Activated CD8-positive, alpha-beta memory T cell treated with anti-CD3 and anti-CD28 coated beads for 36 hours (primary cell): ENCODE measurements at places on chromosomes 4 and X. TPM values are rescaled to one million over a fixed set of nuclear protein-coding genes. Genes with fewer than 3 reads are reported as not detected.

TMLHE gene
- total RNA-seq = 8.9 TPM

PTTG2 gene
- total RNA-seq = 0.46 TPM

RASSF6 gene
- not detected for total RNA-seq

TLR6 gene
- 0.84 TPM for total RNA-seq

PRRG3 gene
- not detected for total RNA-seq

PNMA6A gene
- total RNA-seq = 1.2 TPM

MEPE gene
- not detected for total RNA-seq

CXCL3 gene
- total RNA-seq = not detected

DMRTC1 gene
- not detected for total RNA-seq

AKAP14 gene
- total RNA-seq = not detected

ITIH6 gene
- total RNA-seq = not detected

GABRG1 gene
- not detected for total RNA-seq

OPN1MW2 gene
- total RNA-seq = not detected

CD38 gene
- total RNA-seq = 29.5 TPM

SLC25A31 gene
- total RNA-seq = not detected

HTN3 gene
- total RNA-seq = not detected

TEX11 gene
- total RNA-seq = not detected

ADH1B gene
- not detected for total RNA-seq

ZNF141 gene
- total RNA-seq = 23.6 TPM

ARHGAP6 gene
- not detected for total RNA-seq

MTMR8 gene
- 3.9 TPM for total RNA-seq

ITGB1BP2 gene
- 4.6 TPM for total RNA-seq

PCDH18 gene
- total RNA-seq = not detected

PROM1 gene
- total RNA-seq = 0.29 TPM

MAGEB10 gene
- not detected for total RNA-seq

DGAT2L6 gene
- total RNA-seq = not detected

KLB gene
- not detected for total RNA-seq

KDR gene
- total RNA-seq = not detected

MAGEC3 gene
- total RNA-seq = not detected
